ENCODE measurements at places on chromosomes 2 and 18.
A peak's percentile ranks its signal among the peaks of the same experiment; 100 is the strongest.

- no peak for DNase-seq
These were observed 593.3 kb upstream of the FANCL start for GRCh38 chr2:58834404-58834803.

GRCh38 chr2:200703127-200703925, 108.4 kb upstream of the BZW1 start:
- no peak for DNase-seq

DNA sequence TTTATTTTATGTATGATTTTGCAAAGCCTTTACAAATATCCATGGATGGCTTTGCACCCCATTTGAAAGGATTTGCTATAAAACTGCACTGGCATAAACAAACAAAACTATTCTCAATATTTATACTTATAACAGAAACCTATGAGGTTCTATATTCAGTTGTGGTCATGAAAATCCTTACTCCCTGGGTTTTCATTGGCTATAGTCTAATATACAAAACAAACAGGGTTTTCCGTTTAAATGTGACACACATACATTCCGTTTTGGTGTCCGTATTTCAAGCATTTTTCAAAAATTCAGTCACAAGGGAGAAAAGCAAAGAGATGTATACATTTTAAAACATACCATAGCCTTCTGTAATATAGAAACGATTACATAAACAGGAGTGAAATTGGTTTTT, 100.0 kb downstream of the TCF4 start:
- no peak for DNase-seq

DNA sequence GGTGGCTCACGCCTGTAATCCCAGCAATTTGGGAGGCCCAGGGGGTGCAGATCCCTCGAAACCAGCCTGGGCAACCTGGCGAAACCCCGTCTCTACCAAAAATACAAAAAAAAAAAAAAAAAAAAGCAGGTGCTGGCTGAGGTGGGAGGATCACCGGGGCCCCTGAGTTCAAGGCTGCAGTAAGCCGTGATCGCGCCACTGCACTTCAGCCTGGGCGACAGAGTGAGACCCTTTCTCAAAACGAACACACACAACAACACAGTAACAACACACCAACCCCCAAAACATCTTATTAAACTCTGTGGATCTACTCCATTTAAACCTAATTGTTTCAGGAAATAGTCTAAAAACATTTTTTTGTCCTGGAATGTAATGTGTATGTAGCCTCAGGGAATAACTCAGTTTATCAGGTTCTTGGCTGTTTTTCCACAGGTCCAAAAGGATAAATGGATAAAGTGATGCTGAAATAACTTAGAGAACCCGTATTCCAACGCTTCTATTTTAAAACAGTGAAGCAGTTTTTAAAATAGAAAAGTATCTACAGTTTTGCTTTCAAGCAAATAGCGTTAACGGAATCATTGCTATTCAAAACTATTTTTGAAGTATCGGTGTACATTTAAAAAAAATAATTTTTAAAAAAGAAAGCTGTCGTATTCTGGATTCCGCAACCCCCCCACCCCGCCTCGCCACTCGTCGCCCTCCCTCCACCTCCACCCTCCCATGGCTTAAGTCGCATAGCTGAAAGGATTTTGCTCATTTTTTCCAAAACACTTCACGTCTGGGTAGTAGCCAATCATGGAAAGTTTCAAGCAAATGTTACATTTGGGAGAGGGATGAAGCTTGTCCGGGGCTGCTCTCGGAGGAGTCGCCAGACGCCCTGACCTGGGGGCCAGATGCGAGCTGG, 895 bp upstream of the GLS start:
- DNase-seq: peak; percentile 13

DNA sequence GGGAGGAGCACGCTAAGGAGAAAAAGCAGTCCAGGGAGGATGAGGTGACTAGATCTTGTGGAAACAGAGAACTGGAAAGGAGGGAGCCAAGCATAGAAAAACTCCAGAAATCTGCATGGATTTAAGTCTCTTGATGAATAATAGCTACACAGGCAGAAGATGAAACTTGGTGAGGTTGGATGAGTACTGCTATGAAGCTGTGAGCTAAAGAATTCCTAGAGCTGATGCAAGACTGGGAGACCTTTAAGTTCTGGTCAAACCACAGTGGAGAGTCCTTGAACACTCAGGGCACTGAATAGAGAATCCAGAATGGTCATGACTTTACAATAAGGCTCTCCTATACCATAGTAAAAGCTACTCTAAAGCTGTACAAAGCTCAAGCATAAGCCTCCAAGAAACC, 18.4 kb upstream of the PIEZO2 start:
- DNase-seq: no peak

DNA sequence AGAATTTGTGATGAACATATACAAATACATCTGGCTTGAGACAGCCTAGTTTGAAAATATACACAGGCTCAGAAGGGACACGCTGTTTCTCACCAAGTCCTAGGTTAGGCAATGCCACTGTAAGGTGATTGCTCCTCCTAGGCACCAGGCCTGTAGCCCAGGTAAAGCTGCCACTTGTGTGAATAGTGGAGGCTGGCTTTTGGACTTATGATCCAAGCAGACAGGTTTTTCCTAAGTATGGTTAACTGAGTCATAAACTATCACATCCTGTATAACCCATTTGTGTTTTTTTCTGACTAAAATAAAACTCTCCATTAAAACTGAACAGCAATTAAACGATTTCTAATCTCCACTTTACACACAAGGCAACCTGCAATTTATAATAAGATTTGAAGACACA, 81.0 kb downstream of the SEMA4F start:
- no peak for DNase-seq

GRCh38 chr2:152025678-152026287, 73.1 kb downstream of the CACNB4 start:
- DNase-seq: peak; percentile 63

DNA sequence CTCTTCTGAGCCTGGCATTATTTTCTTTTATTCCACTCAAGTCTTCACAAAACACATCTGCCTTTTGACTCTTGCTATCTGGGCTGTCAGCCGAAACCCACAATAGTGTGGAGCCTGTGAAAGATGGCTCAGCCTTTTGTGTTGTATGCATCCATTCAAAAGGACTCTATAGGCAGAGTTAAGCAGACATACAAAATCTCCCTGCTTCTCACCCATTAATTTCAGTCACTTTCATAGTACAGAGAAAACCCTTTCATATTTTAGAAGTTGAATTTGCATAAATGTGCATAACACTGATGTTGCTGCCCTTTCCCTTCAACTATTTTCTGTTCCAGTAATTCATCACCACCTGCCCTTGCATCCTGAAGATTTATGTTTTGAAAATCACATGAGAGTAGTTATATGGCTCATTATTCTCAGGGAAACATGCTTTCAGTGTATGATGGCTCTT, 154.6 kb downstream of the EVA1A start:
- DNase-seq: no peak

GRCh38 chr18:32160547-32160946, 29.3 kb upstream of the MEP1B start:
- no peak for DNase-seq

DNA sequence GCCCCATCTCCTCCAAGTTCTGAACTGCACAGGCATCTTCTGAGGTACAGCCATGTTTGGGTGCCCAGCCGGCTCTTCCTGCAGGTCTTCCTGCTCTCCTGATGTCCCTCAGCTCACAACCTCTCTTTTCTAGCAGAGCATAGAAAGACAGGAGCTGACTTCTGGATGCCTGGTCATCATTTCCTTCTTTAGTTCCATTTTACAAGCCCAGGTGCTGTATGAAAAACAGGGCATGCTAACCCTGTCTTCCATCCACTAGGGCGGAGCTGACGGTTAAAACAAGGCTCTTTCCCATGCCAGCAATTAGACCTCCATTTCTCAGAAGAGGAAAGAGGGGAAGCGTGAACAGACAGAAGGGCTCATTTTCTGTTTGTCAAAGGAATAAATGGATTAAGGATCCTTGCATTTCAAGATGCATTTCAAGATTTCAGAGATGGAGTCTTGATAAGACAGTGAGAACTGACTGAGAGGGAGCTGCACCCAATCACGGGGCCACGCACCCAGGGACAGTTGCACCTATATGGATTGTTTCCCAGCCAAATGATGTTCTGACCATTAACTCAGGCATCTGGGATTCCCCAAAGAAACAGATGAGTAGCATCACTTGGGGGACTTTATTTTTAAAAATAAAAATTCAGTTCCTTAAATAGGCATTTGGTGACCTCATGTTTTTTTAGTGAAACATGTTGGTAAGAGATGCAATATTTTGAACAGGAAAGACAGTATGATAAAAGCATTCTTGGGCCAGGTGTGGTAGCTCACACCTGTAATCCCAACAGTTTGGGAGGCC, 45.8 kb upstream of the EML6 start:
- DNase-seq: no peak

DNA sequence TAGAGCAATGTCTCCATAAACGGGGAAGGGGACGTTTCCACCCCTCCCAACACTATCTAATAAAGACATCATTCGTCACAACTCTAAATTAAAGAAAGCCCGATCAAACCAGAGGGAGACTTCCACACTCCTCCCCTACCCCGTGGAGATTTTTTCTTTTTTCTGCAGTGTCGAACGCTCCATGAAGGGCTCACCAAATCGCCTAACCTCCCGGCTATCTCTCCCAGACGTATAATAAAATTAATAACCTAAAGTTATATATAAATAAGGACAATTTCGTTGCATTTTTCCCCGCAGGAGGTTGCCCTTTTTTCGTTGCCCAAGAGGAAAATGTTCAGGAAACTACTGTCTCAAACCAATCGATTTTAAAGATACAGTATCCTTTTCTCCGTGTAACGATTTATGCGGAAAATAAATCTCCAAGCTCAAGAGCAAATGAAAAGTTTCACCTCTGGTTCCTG, 2.4 kb downstream of the EVX2 start:
- DNase-seq: no peak

GRCh38 chr2:52340171-52340570, 1308.2 kb upstream of the NRXN1 start:
- no peak for DNase-seq

GRCh38 chr2:177538323-177538722, 145.8 kb downstream of the AGPS start:
- no peak for DNase-seq

- no peak for DNase-seq
These were observed 154.3 kb downstream of the TNS1 start for GRCh38 chr2:217848351-217848957.

DNA sequence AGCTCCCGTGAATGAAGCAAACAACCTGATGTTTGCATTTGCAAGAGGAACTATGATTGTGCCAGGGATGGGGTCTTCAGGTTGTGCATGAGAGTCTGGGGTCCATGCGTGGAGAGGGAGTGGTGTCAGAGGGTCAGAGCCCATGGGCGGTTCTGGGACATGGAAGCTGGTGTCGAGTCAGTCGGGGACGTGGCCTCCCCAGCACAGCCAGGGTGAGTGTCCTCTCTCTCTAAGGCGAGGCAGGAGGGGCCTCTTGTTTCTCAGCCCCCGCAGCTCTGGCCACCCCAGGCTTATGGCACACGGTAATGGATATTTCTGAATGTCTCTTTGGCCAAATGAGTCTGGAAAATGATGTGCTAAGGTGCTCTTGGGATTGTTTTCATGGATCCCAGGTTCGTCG, 118.6 kb downstream of the RTP5 start:
- DNase-seq: no peak

DNA sequence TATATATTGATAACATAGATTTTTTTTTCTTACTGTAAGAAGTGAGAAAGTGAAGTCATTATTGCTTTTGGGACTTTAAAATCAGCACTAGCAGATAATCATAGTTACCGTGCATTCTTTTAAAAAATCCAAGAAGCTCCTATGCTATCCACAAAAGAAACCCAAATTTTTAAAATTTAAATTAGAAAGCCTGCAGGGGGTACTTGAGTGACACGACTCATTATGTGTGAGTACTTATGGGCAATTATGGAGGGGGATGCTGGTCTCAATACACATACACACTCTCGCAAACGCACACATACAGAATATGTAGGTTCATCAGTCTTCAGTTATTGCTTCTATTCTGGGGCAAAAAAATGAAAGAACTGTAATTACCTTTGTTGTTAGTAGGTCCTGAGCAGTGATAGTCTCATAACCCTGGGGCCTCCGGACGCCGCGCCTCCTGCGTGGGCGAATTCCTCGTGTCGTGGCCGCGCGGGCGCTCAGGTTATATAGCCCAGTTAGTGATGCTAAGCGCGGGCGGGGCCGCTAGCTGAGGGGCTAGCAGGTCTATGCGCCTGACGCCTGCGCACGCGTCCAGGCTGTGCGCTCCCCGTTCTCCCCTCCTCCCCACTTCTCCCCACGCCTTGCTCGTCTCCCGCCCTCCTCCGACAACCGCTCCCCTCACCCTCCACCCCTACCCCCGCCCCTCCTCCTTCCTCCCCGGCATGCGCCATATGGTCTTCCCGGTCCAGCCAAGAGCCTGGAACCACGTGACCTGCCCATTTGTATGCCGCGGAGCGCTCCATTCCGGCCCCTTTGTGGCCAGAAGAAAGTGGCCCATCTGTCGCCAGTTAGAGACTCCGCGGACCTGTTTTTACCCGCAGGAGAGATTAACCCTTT, at the start of gene NEUROD1:
Gene NEUROD1 (minus strand): TSS at position 463 of the 882 bp plus-strand sequence. CDS start 1,657 bp downstream, outside the sequence.
- no peak for DNase-seq

DNA sequence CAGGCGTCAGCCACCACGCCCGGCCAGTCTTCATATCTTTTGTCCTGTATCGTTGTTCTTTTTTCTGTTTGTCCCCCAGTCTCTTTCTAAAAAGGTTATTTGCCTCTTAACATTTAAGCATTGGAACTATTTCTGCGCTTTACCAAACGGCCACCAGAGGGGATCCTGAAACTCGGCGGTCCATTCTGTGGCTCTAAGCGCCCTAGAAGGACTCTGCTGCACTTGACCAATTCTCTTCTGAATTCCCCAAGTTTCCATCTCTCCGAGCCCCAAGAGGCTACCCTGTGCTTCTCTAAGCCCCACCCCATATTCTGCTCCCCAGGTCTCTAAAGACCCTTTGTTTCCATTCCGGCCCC, 33.1 kb upstream of the REG3G start:
- no peak for DNase-seq

- no peak for DNase-seq
These were observed 34.2 kb downstream of the ABCA12 start for GRCh38 chr2:215104226-215104625.

DNA sequence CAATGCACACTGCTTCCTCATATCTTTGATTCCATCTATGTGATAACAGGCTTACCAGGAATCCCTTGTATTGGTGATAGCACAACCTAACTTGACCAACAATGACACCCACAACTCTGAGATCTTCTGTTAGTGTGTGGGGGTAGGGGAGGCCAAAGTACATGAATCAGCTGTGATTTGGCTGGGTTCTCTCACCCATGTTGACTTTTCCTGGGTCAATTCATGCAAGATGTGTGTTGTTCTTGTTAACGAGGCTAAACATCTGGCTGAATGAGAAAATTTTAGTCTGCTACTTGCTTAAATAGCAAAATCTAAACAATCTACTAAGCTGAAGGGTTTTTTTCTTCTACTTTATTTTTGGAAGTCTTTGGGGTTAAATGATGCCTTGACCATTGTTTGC, 341.2 kb upstream of the SLC14A2 start:
- no peak for DNase-seq

DNA sequence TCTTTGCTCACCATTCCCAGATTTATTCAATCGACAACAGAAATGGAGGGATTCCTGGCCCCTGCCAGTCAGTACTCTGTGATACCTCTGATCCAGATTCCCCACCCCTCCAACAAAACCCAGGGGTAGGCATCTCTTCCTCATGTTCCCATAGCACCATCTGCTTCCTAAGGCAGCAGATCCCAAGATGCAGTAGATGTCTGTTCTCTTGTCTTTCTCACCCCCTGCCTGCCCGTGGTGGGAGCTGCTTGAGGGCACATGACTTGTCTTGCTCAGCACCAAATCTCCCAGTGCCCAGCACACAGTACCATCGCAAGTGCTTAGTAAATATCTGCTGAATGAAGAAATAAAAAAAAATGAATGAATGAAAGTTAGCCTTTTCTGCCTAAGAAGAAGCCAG, 98.2 kb downstream of the ZBTB7C start:
- no peak for DNase-seq

All from stimulated activated CD8-positive, alpha-beta memory T cell treated with anti-CD3 and anti-CD28 coated beads, Interleukin-15, amount 100 ng/mL, for 48 hours (primary cell).